ENCODE measurements at places on chromosomes 11 and 22. TPM values are rescaled to one million over a fixed set of nuclear protein-coding genes. Genes with fewer than 3 reads are reported as not detected.

Gene LRP5
- 13.5 TPM for total RNA-seq

- peak; percentile 18 for DNase-seq
These were observed 113.5 kb downstream of the SLC1A2 start for GRCh38 chr11:35305670-35306382.

DNA sequence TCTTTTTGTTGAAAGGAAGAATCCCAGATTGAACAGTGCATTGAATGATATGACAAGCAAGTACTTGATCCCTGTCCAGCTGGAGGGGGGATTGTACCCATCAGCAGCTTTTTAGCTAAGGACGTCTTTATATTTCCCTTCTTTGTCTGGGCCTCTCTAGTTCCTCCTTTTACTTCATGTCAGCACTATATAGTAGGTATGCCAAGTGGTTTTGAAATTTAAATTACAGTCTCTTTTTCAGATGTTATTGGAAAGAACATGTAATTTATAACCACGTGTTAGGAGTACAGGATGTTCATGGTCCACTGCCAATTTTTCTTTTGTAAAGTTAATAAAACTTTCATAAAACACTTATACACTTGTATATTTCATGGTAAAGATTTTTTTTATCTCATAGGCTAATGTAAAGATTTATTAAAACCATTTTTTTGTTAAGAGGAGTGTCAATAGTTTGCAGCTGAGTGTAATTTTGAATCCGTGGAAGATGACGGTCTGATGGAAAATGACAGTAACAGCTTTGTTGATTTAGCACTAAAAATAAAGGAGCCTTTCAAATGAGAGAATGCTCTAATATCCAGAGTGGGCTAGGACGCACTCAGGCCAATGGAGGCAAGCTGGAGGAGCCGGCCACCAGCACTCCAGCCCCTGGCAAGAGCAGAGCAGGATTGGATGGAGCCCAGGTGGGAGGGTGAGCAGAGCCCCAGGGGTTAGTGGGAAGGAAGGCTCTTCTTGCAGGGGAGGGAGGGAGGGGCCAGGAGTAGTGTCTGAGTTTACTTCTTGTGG lies 488.3 kb downstream of the INSC start:
- DNase-seq: no peak

Gene C1QTNF6
- 14.1 TPM for total RNA-seq

DNA sequence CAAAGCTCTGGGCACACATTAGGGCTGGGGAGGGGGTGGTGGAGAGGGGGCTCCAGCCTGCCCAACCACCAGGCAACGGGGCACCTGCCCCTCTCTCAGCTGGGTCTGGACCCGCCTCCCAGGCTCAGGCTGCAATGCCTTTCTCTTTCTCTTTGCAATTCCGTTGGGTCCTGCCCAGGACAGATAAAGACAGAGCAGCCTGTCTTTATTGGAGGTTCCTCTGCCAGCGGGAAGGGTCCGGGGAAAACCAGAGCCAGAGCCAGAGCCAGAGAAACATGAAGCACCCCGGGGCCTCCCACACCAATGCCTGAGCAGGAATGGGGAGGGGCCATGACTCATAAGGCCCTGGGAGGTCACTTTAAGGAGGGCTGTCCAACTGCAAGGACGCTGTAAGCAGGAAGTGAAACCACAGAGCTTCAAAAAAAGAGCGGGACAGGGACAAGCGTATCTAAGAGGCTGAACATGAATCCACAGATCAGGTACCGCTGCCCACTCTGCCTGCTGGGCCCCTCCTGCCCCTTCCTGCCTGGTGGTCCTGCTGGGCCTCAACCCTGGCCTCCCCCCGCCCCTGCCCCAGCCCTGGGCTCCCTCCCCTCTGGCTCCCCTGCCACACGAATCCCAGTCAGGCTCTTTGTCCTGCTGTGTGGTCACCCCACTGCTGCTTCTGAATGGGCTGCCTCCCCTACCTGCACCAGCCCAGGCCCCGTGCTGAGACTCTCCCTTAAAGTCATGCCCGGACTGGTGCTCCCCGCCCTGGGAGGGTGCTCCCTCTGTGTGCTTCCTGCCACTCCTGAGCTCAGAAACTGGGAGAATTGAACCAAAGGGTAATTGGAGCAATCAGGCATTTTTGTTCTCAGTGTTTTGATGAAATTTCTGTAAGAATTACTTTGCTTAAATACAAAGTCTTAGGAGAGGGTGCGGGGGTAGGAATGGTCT lies at the start of gene APOBEC3B:
APOBEC3B (plus strand) TSS at position 356 of the 936 bp plus-strand sequence; CDS start at position 463, 107 bp downstream.
- DNase-seq: peak; percentile 93

DNA sequence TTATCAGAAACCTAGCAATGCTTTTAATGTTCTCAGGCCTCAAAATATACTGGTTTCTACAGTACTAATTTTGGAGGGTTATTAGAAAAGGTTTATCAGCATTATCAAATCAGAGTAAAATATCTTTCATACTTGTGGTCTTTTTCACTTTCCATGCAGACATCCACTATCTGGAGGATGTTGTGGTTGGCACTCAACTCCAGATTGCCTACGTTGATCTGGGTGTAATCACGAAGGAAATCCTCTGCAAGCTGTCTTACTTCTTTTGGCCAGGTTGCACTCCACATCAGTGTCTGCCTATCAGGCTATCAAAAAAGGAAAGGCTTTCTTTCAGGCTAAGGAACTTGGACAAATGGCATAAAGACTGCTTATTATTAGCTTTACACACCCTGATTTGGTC lies 11.6 kb downstream of the DDX17 start:
- DNase-seq: no peak
